Glutamatergic neuron (in vitro differentiated cells): ENCODE measurements at places on chromosomes 1 and 21. TPM values are rescaled to one million over a fixed set of nuclear protein-coding genes. Genes with fewer than 3 reads are reported as not detected.

Gene SH2D1B
- not detected for total RNA-seq

Gene HJV
- total RNA-seq, result not detected

Gene NR1I3
- not detected for total RNA-seq

Gene C1orf53
- 5.9 TPM for total RNA-seq

Gene MMEL1
- 4.0 TPM for total RNA-seq

Gene CAPN9
- total RNA-seq, result not detected

Gene SYDE2
- total RNA-seq, result 1.5 TPM

Gene COL24A1
- 0.15 TPM for total RNA-seq

Gene USH2A
- not detected for total RNA-seq

Gene TESK2
- total RNA-seq, result 3.3 TPM

Gene FCRL2
- total RNA-seq, result not detected

Gene SAMD13
- not detected for total RNA-seq

Gene OR2L8
- total RNA-seq, result 0.61 TPM

Gene PRR9
- total RNA-seq, result not detected

Gene FPGT
- 6.4 TPM for total RNA-seq

Gene KIF1B
- total RNA-seq, result 261 TPM

Gene SLC30A7
- total RNA-seq, result 21.5 TPM

Gene NUDT4B
- not detected for total RNA-seq

Gene DTL
- total RNA-seq, result 7.4 TPM

Gene SDC3
- 41.7 TPM for total RNA-seq

Gene BGLAP
- total RNA-seq, result not detected

Gene SMCP
- total RNA-seq, result not detected

Gene SPATA21
- not detected for total RNA-seq

Gene RAP1GAP
- 4.8 TPM for total RNA-seq

Gene EFNA3
- 14.6 TPM for total RNA-seq

Gene FCGR2B
- not detected for total RNA-seq

Gene GUCA2B
- total RNA-seq, result not detected

Gene CITED4
- 3.8 TPM for total RNA-seq

Gene MPL
- total RNA-seq, result not detected

Gene OR2L5
- total RNA-seq, result 0.22 TPM

Gene ACOT11
- total RNA-seq, result 0.32 TPM

Gene RGS1
- not detected for total RNA-seq

Gene ALPL
- total RNA-seq, result 10.0 TPM

Gene NKAIN1
- total RNA-seq, result 263 TPM

Gene TAS1R1
- total RNA-seq, result not detected

Gene KIF17
- total RNA-seq, result 1.6 TPM

Gene FCRL3
- not detected for total RNA-seq

Gene ATP1A2
- total RNA-seq, result not detected

Gene SLC6A9
- 8.9 TPM for total RNA-seq

Gene SPRR2E
- not detected for total RNA-seq

Gene LCA5L
- total RNA-seq, result not detected

Gene LCE1A
- not detected for total RNA-seq

Gene SMPDL3B
- total RNA-seq, result not detected

Gene CRYZL1
- 50.3 TPM for total RNA-seq

Gene KLF17
- 10.9 TPM for total RNA-seq

Gene NUAK2
- 8.0 TPM for total RNA-seq

Gene TRNAU1AP
- 39.8 TPM for total RNA-seq

Gene ADAMTS4
- 12.3 TPM for total RNA-seq

Gene RYR2
- 47.0 TPM for total RNA-seq

Gene EPS8L3
- not detected for total RNA-seq

Gene VSIG8
- total RNA-seq, result not detected

Gene ANGPTL7
- not detected for total RNA-seq

Gene ASTN1
- 7.7 TPM for total RNA-seq

Gene CYYR1
- 40.7 TPM for total RNA-seq

Gene ASAP3
- total RNA-seq, result 53.5 TPM

Gene TMED5
- total RNA-seq, result 24.2 TPM

Gene UBAP2L
- 259 TPM for total RNA-seq
